ENCODE measurements at places on chromosomes 5 and 9. TPM values are rescaled to one million over a fixed set of nuclear protein-coding genes. Genes with fewer than 3 reads are reported as not detected.

DNA sequence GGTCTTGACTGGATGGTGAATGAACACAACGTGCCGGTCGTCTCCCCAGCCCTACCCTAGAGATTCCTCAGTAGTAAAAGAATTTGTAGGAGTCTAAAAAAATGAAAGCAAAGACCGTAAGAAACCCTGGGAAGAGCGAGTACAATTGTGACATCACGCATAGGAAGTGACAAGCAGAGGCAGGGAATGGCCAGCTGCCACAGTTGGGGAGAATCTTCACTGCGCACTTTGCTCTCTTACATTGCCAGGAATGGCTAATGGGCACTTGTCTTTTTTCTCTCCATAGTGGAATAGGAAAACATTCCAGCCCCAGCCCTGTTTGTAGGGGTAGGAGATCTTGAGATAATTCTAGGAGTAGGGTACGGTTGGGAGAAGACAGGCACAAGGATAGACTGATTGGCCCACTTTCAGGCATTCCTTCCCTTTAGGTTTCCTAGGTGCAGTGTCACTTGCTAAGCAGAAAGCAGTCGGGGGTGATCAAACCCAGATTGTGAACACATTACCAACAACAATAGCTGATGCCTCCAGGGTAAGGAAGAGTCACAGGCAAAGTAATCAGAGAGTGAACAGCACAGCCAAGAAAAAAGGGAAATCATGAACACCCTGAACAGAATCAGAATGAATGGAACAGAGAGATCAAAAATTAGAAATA is 302.7 kb downstream of the MAN2A1 start:
- no peak for DNase-seq
- H3K27me3 ChIP-seq, result no peaks in the 10 kb centered on the region
- H3K27ac ChIP-seq, result no peak overlapping the region
- H3K4me3 ChIP-seq, result no peak overlapping the region
- no peaks in the 10 kb centered on the region for H3K36me3 ChIP-seq

- H3K4me3 ChIP-seq, result peak overlapping the region; percentile 12
- H3K27me3 ChIP-seq, result no peaks in the 10 kb centered on the region
- peaks cover 36% of the 10 kb centered on the region for H3K4me1 ChIP-seq
Observed at GRCh38 chr5:151202381-151203139, 21.3 kb downstream of the CCDC69 start.

DNA sequence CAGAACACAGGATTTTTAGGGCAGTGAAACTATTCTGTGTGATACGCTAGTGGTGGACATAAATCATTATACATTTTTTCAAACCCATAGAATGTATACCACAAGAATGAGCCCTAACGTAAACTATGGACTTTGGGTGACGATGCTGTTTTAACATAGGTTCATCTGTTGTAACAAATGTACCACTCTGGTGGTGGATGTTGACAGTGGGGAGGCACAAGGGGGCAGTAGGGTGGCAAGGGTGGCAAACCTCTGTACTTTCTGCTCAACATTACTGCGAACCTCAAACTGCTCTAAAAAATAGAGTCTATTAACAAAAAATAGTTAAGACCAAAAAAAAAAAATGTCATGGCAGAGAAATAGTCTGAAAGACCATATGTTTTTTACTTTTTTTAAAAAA is 9.1 kb upstream of the MVB12B start:
- H3K4me1 ChIP-seq, result peaks cover 6% of the 10 kb centered on the region
- H3K27ac ChIP-seq, result no peak overlapping the region
- peaks cover 19% of the 10 kb centered on the region for H3K27me3 ChIP-seq
- no peak overlapping the region for H3K4me3 ChIP-seq

GRCh38 chr9:2764353-2764752 is 47.0 kb downstream of the KCNV2 start:
- H3K4me3 ChIP-seq, result no peak overlapping the region
- H3K27ac ChIP-seq, result peak overlapping the region; percentile 72
- DNase-seq, result peak; percentile 25
- H3K4me1 ChIP-seq, result peaks cover 27% of the 10 kb centered on the region
- H3K27me3 ChIP-seq, result no peaks in the 10 kb centered on the region
- peaks cover 29% of the 10 kb centered on the region for H3K36me3 ChIP-seq

GRCh38 chr9:78031444-78031892 is at the start of gene GNAQ:
Gene GNAQ (minus strand): TSS chr9:78031811. CDS start chr9:78031235, 576 bp downstream.
- peak within 1 kb of the TSS; percentile 98 for H3K27ac ChIP-seq
- H3K27me3 ChIP-seq, result no peaks in the 10 kb centered on the region
- H3K4me1 ChIP-seq, result peaks cover 52% of the 10 kb centered on the region

DNA sequence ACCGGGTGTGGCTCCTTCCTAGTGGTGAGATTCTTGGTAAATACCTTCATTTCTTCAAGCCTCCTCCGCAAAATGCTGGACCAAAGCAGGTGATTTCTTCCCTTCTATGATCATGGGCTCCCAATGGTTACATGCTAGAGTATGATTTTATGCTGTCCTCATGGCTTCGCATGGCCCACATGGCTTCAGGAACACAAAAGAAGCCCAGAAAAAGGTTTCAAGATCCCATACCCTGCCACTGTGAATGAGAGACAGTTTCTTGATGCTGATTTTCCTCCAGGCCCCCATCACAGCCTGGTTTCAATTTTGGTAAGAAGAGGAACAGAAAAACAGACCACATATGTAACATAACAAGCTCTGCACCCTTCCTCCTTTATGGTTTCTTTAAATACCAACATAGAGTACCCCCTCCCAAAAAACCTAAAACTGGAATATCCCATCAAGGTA is 2.4 kb upstream of the RXFP3 start:
- DNase-seq, result no peak
- no peak overlapping the region for H3K27ac ChIP-seq
- no peak overlapping the region for H3K4me3 ChIP-seq
- H3K4me1 ChIP-seq, result peaks cover 9% of the 10 kb centered on the region

DNA sequence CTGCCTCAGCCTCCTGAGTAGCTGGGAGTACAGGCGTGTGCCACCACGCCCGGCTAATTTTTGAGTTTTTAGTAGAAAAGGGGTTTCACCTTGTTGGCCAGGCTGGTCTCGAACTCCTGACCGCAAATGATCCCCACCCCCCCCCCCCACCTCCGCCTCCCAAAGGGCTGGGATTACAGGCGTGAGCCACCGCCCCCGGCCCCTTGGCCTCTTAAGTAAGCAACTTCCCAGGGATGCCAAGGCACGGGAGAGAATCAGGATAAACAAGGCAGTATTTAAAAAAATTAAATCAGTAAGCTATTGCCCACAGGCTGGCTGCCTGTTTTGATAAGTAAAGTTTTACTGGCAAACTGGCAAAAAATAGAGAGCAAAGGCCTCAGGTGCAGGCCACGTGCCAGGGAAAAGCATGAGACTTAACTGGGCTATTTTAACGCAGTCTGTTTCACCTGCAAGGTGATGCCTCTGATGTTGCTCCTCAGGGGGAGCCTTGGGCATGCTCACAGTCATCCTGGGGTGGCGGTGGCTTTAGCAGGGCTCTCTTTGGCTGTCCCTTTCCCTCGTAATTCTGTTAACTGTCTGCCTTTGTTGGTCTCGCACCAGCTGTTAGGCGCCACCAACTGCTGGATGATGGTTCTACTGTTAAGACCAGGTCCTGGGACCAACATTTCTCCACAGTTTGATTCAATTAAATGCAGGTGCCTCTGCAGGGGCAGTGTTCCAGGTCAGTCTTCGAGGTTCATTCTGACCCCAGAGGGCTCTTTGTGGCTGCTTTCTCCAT is 19.4 kb upstream of the RNF130 start:
- peak overlapping the region; percentile 90 for H3K4me3 ChIP-seq
- peak; percentile 19 for DNase-seq
- no peaks in the 10 kb centered on the region for H3K36me3 ChIP-seq

- no peak for DNase-seq
- H3K4me1 ChIP-seq, result no peaks in the 10 kb centered on the region
- no peak overlapping the region for H3K4me3 ChIP-seq
- H3K27me3 ChIP-seq, result no peaks in the 10 kb centered on the region
- H3K36me3 ChIP-seq, result no peaks in the 10 kb centered on the region
Observed at GRCh38 chr9:112621018-112621655, 96.8 kb downstream of the INIP start.

DNA sequence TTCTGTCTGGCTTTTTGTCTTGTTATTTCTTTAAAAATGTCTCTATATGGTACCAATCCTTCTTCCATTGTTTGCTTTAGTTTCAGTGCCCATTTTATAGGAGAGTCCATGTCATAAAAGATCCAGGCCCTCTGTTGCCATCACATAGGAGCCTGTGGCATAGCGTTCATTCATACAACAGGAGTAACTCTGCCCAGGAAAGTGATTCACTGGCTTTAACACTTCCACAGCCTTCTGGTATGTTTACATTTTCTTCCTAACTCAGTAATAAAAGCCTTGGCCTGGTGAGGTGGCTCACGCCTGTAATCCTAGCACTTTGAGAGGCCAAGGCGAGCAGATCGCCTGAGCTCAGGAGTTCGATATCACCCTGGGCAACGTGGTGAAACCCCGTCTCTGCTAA is 519.3 kb upstream of the PTGER4 start:
- no peaks in the 10 kb centered on the region for H3K27me3 ChIP-seq
- DNase-seq, result no peak
- H3K4me3 ChIP-seq, result no peak overlapping the region
- no peaks in the 10 kb centered on the region for H3K36me3 ChIP-seq
- no peak overlapping the region for H3K27ac ChIP-seq
- no peaks in the 10 kb centered on the region for H3K4me1 ChIP-seq

DNA sequence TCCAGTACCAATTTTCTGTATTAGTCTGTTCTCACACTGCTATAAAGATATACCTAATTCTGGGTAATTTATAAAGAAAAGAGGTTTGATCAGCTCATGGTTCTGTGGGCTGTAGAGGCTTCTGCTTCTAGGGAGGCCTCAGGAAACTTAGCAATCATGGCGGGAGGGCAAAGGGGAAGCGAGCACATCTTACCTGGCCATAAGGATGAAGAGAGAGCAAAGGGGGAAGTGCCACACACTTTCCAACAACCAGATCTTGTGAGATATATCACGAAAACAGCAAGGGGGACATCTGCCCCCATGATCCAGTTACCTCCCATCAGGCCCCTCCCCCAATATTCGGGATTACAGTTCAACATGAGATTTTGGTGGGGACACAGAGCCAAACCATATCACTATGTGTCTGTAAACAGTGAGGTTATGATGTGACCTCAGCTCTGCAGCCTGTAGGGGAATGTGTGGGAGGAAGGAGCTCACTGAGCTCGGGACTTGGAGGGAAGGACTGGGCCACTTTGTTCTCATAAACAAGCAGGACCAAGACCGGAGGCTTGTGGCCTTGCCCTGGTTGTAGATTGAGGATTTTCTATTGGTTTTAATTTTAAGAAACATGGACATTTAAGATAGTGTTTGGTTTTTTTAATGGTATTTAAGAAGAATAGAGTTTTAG is 85.2 kb downstream of the EHMT1 start:
- no peaks in the 10 kb centered on the region for H3K27me3 ChIP-seq
- H3K36me3 ChIP-seq, result peaks cover 27% of the 10 kb centered on the region
- DNase-seq, result no peak
- no peak overlapping the region for H3K27ac ChIP-seq
- H3K4me1 ChIP-seq, result peaks cover 38% of the 10 kb centered on the region
- H3K4me3 ChIP-seq, result peak overlapping the region; percentile 40

DNA sequence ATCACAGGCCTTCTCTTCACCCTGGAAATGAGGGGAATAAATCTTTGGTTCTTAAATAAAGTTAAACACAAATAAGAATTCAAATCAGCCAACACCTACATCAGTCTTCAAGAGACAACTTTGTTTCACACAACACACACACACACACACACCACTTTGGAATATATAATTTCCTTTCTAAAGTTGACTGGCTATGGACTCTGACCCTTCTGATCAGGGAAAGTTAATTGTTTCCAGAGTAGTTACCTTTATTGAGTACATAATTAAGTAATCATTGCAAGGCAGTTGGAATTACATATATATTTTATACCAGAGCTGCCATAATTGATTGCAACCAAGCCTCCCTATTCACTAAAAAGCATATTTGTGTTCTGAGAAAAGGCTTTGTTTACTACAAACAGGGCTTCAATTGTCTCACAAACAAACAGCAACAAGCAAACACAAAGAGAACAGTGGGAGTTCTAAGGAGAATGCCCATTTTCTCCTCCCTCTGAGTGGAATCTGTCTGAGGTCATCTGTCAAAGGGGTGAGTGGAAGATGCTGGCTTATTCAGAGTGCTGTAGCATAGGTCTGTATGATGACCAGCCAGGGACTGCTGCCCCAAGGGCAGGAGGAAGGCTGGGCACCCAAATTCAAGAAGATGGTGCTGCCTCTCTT is 136.6 kb downstream of the SEMA6A start:
- H3K4me1 ChIP-seq, result no peaks in the 10 kb centered on the region
- H3K27ac ChIP-seq, result no peak overlapping the region
- no peaks in the 10 kb centered on the region for H3K27me3 ChIP-seq

DNA sequence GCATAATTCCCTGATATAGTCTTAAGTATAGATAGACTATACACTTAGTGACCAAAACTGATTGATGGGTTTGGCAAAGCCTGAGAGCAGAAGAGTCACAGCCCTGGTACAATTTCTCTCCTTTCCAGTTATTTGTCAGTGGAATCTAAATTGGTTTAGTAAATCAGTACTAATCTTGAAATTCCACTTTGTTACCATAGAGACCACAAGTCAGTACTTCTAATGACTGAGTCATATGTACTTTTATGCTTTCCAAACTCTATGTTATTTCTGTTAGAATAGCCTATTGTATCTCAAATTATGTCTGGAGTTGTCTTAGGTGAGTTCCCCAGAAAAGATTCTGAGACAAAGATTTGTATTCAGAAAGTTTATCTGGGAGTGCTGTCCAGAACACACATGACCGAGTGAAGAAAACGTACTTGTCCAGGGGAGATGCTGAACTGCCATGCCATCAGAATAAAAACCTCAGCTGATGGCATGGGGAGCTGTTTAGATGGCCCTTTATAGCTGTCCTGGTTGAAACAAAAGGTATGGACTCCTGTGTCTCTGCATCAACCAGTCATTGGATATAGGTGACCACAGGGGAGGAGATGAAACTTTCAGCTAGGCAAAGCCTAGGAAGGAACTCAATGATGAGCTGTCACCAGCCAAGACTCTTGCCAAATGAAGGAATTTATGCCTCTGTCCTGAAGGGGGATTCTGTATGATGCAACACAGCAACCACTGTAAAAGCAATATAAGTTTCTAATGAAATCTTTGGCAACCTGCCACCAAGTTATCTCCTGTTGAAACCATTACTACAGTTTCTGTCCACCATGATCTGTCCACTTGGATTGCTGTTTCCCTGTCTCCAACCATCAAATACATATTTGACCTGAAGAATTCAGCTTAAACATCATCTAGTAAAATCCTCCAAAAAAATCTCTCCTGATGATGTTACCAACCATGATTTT is 18.0 kb upstream of the SMC2 start:
- H3K36me3 ChIP-seq, result no peaks in the 10 kb centered on the region
- H3K27ac ChIP-seq, result no peak overlapping the region
- no peak for DNase-seq
- H3K4me1 ChIP-seq, result no peaks in the 10 kb centered on the region
- H3K27me3 ChIP-seq, result peaks cover 14% of the 10 kb centered on the region

IL13 gene
- 8.0 TPM for total RNA-seq

IL7R gene
- total RNA-seq, result 143 TPM

POMT1 gene
- 52.1 TPM for total RNA-seq

PAIP2 gene
- total RNA-seq, result 144 TPM
